C1 segment of cervical spinal cord (tissue), 14 donors: ENCODE measurements at places on chromosomes 3 and 15.

DNA sequence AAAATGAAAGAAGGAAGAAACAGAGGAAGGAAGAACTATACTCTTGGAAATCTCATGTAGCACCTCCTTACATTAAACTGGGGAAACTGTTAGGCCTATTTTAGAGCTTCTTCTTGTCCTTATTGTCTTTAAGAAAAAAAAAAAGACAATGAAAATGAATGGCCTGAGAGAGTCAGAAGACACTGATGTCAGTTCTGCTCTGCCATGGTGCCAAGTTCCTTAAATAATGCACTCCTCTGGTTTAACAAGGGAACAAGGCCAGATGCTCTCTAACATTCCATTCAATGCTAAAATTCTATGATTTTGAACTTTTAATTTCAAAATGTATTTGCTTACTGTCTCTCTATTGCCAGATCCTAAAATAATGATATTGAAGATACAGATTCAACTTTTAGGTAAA lies 4.4 kb upstream of the MBNL1 start:
- no peak for DNase-seq

DNA sequence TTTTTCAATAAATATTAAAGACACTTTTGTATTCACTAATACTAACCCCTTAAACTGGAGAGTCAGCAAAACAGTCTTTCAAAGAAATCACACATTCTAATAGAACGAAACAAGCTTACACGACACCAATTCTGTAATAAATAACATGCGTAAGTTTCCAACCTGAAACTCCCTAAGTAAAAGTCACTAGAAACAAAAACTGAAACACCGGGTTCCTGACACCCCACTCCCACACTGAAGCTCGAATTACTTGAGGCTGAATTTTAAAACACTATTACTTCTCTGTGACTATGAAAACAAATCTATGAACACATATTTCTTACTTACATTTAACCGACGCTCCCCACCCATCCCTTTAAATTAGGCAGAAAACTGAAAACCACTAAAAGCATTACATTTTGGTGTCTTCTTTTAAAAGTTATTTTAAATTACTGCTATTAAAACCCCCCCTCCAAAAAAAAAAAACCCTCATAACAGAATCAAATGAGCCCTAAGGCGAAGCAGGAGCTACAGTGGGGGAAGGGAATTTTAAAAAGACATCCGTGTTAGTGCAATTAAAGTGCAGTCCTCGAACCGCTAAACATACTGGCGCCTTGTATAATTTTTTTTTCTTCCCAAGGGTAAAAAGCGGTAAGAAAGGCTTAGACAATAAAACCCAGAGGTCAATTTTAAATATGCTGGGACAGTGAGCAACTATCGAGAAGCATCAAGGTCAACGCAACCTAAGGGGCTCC lies 878 bp downstream of the SPPL2A start:
- no peak for DNase-seq

GRCh38 chr15:70474471-70475406 lies 288.6 kb downstream of the UACA start:
- no peak for DNase-seq

DNA sequence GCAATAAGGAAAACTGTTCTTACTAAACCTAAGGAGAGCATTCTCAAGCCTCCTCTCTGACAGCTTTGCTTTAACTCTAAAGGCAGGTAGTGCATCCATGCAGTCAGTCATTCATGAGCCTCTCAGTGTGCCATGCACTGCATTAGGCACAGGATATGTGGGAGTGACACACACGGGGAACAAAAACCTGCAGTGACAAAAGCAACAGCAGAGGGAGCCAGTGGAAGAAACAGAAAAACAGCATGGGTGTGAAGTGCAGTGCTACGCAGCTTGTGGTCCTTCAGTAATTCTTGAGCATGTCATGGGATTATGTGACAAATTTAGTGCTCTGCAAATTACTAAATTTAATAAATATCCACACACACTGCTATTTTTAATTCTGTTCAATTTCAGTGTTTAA lies 230.7 kb downstream of the BBX start:
- peak; percentile 29 for DNase-seq

DNA sequence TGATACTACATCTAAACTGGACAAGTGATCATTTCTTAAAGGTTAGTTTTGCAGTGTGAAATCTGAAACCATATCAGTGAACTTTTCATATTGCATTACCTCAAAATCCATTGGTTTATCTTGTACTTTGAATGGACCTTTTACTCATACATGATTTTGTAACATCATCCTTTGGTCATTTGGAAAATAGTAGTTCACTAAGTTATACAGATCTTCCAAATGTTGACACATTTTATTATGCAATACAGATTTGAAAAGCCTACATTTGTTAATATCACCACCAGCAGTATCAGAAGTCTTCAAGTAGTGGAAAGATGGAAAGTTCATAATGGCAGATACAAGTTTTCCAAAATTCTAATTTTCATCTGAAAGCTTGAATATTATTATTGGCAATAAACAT lies 64.0 kb upstream of the CDV3 start:
- no peak for DNase-seq

GRCh38 chr15:31782951-31783350 lies 247.4 kb upstream of the CHRNA7 start:
- DNase-seq = no peak

GRCh38 chr3:24500806-24501205 lies 6.2 kb upstream of the THRB start:
- no peak for DNase-seq

- DNase-seq = no peak
Observed at GRCh38 chr15:57218826-57219576, 157.3 kb upstream of the CGNL1 start.

GRCh38 chr3:160477750-160478149 lies 28.2 kb upstream of the TRIM59 start:
- no peak for DNase-seq

- no peak for DNase-seq
Observed at GRCh38 chr15:67090297-67091070, 25.1 kb downstream of the SMAD3 start.

DNA sequence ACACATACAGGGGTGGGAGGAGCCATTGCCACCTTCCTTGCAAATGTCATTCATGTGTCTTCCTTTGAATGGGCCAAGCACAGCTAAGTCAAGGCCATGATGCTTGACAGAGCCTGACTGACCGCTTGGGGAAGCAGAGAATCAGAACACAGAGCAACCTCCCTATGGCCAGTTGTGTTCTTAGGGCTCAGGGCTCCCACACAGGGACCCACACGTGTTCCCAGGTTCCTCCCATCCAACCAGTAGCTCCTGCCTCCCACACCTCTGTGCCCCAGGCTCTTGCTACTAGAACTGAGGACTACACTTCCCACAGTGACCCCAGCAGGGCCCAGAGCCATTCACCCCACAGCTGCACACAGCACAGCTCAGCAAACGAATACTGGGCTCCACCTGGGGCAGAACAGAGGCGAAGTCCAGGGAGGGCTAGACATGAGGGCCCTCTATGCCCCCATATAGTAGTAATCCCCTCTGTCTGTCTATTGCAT lies 42.9 kb downstream of the KLF15 start:
- no peak for DNase-seq

DNA sequence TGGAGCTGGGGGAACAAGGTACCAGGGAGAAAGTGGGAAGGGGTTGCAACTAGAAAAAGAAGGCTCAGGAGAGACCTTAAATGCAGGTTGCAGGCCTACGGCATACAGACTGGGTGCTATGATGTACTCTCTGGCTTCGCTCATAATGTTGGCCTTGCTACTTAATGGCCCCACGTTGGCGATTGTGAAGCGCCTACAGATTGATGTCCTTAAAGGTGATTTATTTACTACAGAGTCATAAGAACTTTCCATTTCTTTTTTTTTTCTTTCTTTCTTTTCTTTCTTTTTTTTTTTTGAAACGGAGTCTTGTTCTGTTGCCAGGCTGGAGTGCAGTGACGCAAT lies 25.4 kb downstream of the ZBTB38 start:
- no peak for DNase-seq

DNA sequence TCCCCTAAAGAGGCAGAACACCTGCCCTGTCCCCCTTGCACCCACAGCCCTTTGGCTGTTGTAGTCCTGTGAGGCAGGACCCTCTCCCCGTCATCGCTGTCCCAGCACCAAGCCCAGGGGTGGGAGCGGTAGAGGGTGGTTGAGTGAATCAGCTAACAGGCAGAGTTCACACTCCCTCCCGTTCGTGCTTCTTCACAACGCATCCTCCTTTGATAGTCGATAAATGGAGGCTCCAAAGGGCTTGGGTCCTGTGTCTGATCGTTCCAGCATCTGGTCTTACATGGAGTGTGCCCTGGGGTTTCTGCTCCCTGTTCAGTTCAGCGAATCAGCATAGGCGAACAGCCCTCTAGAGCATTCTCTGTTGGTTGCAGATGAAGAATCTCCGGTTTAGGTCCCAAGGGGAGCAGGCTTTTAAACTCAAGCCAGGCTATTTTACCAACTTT lies 820 bp upstream of the HMCES start:
- no peak for DNase-seq

- no peak for DNase-seq
Observed at GRCh38 chr15:51760805-51761204, 9.4 kb downstream of the TMOD2 start.

DNA sequence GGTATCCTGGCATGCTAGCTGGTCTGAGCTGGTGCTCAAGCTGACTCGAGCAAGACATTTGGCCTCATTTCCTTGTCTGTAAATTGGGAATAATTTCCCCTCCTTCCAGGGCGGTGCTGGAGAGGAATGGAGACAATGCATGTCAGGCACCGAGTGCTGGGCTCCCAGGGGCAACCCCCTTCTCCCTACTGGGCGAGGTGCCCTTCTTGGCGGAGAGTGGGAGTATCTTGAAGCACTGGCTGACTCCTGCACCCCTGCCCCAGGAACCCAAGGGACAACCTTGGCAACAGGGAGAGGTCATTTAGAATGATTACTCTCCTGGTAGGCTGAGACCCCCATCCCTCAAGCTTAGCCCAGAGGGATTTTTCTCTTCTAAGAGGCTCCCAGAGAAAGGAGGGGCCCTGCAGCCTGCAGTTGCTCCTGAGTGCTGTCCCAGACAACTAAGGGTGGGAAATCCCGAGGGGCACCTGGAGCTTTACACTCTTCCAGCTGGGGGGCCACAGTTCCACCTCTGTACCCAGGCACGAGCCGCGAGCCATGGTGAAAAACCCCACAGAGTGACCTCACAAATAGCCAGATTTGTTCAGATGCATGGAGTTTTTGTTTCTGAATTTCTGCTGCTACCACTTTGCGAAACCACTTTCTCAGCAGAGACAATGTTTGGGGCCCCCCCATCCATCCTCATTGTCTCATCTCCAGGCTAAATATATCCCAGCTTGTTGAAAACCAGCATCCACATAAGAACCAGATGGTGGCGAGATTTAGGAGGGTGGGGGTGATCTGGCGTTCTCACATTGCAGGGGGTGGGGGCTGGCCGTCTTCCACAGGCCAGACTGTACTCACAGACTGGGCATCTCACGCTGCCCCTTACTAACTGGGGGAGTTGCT lies 44.8 kb downstream of the ABTB1 start:
- DNase-seq = no peak

DNA sequence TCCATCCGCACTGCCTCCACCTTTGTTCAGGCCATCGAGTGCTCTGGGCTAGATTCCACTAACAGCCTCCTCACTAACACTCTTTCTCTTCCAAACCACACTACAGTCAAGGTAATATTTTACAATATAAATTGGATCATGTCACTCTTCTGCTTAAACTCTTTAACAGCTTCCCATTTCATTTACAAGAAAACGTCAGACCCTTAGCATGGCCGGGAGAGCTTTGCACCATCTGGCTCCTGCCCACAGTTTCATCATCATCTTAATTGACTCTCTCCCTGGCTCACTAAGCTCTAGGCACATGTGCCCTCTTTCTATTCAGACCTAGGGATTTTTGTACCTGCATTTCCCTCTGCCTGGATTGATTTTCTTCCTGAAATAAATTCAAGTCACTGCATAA lies 354.7 kb downstream of the FGF12 start:
- no peak for DNase-seq

DNA sequence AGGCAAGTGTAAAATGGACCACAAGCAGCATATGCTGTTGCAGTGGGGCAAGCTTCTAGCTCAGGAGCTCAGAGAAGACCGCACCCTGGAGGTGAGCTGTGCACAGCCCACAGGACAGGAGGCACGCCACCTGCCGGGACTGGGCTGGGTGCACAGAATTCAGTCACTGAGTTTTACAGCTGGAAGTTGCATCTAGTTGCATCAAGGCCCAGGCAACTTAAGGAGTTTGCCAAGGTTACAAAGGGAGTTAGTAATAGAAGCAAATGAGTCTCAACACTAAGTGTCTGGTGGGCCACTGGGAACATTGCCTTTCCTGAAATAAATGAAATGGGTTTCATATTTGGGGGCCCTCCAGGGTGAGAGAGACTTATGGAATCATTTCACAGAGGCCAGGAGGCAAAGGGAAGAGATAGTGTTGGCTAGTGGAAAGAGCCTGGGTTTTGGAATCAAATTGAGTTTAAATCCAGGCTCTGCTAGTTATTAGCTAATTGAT lies 36.0 kb upstream of the TIMP4 start:
- DNase-seq = no peak

DNA sequence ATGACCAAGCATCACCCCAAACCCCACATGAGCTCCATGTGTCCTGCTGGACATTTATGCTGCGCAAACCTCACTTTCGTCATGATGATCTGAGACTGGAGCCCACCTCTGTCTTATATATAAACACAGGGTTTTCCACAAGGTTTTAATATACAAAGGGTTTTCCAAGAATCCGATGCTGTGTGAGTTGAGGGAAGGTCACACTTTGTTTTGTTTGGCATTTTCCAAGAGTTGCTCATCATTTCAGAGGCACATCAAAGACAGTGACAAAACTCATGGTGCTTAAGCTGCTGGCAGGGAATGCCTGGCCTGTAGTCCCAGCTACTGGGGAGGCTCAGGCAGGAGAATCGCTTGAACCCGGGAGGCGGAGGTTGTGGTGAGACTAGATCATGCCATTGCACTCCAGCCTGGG lies 20.0 kb downstream of the EFCC1 start:
- DNase-seq = no peak

- DNase-seq = peak; percentile 77
Observed at GRCh38 chr3:123424999-123425712, 23.7 kb downstream of the ADCY5 start.
